ENCODE measurements at places on chromosomes 3 and 15.

DNA sequence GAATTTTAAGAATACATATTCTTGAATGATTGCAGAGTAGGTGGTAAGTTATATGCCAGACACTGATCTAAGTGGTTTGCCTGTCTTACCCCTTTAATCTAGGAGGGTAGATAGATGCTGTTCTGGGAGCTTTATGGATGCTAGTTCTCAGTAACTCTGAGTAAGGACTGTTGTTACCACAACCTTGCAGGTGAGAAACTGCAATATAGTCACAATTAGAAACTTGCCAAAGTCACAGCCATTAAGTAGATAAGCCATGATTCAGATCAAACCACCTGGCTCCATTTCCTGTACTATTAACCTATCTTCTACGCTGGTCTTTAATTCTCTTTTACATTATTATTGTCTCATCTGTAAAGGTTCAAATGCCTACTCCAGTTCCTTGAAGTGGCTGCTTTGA, 46.8 kb downstream of the UBE2E2 start:
- DNase-seq, result no peak

- DNase-seq, result no peak
Observed at GRCh38 chr15:90837094-90837493, 31.3 kb upstream of the FURIN start.

- DNase-seq, result no peak
Observed at GRCh38 chr3:188244395-188244861, 90.5 kb downstream of the LPP start.

- DNase-seq, result no peak
Observed at GRCh38 chr3:141377377-141377776, 9.1 kb downstream of the ZBTB38 start.

DNA sequence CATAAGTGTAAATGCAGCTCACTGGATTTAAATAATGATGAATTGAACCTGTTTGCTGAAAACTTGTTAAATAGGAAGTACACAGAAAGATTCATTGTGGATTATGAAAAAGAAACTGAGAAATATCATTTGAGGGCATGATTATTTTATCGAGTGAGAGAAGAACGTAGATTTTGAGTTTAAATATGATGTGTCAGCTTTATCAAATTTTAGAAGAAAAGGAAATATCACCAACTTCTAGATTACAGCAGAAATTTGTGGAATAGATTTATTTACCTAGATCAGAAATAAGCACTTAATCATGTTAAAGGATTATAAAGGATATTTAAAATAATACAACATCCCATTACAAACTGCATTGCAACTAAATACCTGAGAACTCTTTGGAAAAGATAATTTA, 315.5 kb downstream of the ZPLD1 start:
- no peak for DNase-seq

GRCh38 chr3:139118835-139119234, 74.1 kb upstream of the PRR23C start:
- DNase-seq, result no peak

DNA sequence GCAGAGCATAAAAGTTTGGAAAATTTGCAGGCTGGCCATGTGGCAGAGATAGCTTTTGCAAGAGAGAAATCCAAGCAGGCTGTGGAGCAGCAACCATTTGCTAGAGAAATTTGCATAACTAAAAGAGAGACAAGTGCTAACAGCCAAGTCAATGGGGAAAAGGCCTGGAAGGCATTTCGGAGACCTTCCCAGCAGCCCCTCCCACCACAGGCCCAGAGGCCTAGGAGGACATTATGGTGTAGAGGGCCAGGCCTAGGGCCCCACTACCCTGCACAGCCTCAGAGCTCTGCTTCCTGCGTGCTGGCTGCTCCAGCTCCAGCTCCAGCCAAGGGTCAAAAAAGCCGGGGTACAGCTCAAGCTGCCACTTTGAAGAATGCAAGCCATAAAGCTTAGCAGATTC, 82.7 kb downstream of the MYO5A start:
- DNase-seq, result no peak

GRCh38 chr3:42269647-42270046, 3.7 kb upstream of the CCK start:
- no peak for DNase-seq

DNA sequence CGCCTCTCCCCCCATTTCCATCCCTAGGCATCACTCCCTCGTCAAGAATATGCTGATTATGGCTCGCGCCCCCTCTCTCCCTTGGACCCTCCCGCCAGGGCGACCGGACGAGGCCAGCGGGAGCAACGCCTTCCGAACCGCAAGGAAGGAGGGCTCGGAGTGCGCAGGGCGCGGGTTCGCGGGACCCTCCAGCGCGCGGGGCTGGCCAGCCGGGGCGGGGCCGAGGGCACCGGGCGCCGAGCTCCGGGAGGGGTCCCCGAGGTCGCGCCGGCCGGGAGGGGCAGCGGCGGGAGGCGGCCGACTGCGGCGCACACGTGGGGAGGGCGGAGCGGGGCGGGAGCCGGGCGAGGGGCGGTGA, 483 bp downstream of the EHD4 start:
- no peak for DNase-seq
